Left ventricle myocardium superior (tissue), 1 donor: ENCODE measurements at places on chromosomes 3 and 15. TPM values are rescaled to one million over a fixed set of nuclear protein-coding genes. Genes with fewer than 3 reads are reported as not detected.

DNA sequence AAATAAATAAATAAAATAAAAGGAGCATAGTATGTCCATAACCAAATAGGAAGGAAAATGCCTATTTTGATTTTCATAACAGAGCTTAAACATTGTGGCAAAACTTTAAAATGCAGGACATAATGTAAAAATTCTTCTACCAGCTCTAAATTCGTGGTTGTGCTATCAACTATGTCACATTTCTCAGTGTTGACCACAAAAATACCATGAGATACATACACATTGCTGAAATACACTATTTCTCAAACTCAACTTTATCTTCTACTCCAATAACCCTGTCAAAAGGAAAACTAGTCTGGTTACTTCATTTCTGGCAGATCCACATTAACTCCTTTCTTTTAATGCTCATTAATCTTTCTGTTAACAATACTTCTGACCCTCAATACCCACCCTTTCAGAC is 523.2 kb downstream of the FHIT start:
- no peak for DNase-seq

DNA sequence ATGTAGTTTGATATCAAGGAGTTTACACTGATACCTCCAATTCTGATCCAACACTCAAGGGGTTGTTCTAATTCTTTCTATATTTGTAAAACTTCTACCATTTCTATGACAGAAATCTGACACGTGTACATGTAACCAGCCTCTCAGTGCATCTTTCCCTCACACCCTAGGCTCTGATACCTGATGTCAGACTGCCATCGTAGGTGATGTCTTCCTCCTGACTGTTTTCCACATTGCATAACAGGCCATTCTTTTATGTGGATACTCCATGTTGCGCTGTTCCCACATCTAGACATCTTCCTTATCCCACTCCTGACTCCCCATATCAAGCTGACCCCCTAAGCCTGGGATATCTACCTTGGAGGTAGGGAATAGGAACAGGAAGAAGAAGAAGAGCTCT is 159.1 kb downstream of the FNDC3B start:
- no peak for DNase-seq

DNA sequence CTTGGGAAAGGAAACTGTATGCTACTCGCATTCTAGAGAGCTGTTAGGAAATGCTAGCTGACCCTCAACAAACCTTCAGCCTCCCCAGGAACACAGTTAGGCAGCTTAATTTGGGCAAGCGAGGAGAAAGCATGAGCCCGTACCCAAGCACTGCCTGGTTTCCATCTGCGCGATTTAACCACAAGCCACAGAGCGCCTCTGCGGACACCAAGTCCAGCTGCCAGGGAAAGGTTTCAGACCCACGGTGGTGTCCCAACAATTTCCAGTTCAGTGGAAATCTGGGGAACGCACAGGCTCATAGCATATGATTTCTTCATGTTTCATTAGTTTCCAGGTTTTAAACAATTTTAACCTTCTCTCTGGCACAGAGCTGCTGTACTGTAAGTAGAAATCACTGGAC is 617.6 kb downstream of the FHIT start:
- no peak for DNase-seq

- DNase-seq = no peak
Observed at GRCh38 chr3:149373235-149374125, 4.0 kb downstream of the TM4SF1 start.

- DNase-seq = no peak
Observed at GRCh38 chr15:23069496-23070166, 30.3 kb upstream of the TUBGCP5 start.

GRCh38 chr3:176872771-176873209 is 324.5 kb downstream of the TBL1XR1 start:
- peak; percentile 35 for DNase-seq

DNA sequence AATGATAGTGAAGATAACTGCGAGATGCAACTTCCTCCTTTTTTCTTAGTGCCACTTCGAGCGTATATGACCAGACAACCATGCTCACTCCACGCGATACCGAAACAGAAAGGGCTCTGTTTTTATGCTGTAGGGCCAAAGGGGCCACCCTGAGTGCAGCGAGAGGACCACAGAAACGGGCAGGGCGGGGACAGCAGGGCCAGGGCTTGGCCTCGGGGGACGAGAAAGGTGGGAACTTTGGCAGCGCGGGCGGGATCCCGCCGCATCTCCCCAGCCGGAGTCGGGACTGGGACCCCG is 483 bp downstream of the VPS13C start:
- DNase-seq = no peak

GRCh38 chr3:98596541-98597500 is 3.4 kb upstream of the CPOX start:
- no peak for DNase-seq

GRCh38 chr3:110670407-110670806 is 401.2 kb upstream of the NECTIN3 start:
- DNase-seq = no peak

DNA sequence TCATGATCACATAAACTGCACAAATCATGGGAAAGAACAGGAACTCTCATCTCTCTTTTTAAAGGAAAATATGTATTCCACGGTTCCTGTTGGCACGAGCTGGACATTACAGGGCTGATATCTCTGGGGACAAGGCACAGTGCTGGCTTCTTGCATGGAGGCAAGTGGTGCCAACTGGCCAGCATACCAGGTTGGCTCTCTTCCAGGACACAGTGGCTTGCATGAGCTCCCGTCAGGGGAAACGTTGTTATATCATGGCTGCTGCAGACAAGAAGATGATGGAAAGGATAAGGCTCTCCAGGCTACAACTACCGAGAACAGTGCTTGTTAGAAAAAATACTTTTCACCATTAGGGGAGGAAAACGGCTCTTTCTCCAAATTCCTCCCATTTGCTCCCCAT is 283.9 kb downstream of the RORA start:
- peak; percentile 83 for DNase-seq

- no peak for DNase-seq
Observed at GRCh38 chr3:71101014-71101413, 482.5 kb downstream of the FOXP1 start.

GRCh38 chr3:13599887-13600450 is 51.0 kb downstream of the FBLN2 start:
- DNase-seq = no peak

DNA sequence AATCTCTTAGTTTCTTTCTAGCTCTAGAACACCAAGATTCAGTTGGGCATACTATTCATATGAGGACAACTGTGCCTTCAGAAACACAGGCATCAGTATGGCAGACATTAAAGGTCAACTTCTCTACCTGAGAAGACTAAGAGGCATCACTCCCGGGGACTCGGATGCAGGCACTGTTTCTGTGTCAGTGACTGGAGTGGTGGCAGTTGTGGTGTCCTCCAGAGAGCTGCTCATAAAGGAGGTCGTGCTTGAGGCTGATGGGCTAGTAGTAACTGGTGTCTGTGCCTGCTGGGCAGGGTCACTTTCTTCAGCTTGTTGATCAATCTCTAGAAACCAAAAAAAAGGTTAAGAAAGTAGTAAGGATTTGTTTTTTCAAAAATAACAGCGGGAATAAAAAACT is 75.2 kb downstream of the FBXL22 start:
- DNase-seq = no peak

DNA sequence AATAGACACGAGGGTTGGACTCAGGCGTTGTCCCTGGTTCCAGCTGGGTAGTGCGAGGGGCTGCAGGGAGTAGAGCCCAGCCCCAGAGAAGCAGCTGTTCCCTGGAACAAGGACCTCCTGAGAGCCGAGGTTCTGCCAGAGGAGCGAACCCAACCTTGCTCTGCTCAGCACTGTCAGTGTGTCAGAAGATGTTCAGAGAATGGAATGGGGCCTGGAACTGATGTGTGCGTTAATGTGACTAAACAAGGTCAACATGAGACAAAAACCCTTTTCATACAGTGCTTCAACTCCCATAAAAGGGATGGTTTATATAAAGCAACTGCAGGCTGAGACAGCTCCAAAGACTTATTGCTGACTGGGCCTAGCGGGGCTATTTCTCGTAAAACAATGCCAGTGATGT is 35.5 kb upstream of the HACD2 start:
- no peak for DNase-seq

DNA sequence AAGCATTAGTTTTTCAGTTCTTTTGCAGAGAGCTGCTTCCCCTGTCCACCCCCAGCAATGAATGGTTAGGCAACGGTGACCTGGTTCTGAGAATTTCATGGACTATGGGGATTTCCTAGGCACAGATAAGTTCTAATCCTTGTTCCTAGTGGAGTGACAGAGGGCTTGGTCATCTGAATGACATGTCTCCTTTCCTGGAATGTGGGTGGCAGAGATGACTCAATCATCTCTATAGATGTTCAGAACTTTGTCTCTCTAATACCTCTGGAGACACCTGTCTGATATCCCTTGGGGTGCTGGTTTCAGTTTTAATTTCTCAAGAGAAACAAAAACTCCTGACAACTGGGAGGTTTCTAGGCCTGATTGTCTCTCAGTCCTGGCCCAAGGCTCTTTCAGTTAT is 10.4 kb downstream of the PLA2G4E start:
- DNase-seq = no peak

GRCh38 chr3:37030588-37030987 is 37.3 kb downstream of the MLH1 start:
- no peak for DNase-seq

DNA sequence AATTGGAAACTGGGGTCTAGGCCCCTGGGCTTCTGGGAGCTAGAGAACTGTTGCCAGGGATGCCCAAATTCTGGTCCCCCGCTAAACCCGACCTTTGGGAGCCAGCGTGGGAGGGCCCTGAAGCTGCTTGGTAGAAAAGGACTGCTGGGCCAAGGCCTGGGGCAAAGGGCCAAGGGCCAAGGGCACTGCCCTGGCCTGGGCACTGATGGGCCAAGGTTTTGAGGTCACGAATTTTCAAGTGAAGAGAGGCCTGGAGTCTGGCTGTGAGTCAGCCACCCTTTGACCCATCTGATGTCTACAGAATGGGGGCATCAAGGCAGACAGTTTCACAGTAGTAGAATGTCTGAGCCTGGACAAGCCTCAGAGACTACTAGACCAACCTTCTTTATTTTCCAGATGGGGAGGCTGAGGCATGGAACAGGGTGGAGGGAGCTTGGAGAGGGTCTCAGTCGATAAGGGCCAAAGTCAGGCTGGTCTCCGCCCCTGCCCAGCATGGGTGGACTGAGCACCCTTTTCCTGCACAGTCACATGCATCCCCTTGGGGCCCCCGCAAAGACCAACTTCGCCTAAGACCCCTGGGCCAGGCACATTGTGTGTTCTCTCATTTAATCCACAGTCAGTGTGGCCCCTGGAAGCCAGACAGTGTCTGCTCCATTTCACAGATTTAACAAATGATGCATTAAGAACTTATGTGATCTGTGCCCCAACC is 66.3 kb downstream of the ATP2B2 start:
- DNase-seq = no peak

DNA sequence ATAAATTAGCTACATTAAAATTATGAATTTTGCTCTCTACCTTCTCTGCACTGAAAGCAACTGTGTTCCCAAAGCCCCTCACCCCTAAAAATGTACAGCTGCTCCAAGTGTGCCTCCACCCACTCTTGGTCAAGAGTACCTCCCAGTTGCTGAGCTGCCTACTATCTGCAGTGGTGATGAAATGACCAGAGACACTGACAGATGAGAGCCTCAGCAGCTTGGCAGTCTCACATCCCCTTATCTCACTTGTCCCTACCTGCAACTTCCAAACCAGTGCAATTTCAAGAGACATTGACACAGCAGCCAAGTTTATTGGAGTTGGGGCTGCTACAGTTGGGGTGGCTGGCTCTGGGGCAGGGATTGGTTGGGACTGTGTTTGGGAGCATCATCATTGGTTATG is 52.2 kb upstream of the COL6A5 start:
- DNase-seq = no peak

GRCh38 chr15:92930776-92931175 is 30.7 kb downstream of the CHD2 start:
- no peak for DNase-seq

DNA sequence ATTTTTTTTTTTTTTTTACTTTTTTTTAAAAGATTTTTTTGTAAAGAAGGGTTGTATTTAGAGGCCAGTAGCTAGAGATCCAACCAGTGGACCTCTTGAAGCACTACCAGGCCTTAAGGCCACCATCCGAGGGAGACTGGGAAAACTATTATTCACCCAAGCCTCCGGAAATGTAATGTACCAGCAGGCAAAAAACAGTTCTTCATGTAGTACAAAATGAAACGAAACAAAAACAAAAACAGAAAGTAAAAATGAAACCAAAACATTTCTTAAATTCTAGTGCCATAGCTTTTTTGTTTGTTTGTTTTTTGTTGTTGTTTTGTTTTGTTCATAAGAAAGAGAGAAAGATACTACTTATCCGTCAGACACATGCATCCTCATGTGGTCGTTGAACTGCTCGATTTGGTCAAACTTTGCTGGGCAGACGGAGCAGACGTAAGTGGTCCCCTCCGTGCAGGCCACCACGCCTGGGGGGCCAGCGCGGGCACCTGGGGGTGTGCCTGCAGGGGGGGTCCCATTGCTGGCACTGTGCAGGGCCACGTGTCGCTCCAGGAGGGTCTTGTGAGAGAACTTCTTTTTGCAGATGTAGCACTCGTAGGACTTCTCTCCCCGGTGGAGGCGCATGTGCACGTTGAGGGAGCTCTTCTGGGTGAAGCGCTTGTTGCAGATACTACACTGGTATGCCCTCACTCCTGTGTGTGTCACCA is 45.0 kb downstream of the TIGIT start:
- DNase-seq = no peak

DNA sequence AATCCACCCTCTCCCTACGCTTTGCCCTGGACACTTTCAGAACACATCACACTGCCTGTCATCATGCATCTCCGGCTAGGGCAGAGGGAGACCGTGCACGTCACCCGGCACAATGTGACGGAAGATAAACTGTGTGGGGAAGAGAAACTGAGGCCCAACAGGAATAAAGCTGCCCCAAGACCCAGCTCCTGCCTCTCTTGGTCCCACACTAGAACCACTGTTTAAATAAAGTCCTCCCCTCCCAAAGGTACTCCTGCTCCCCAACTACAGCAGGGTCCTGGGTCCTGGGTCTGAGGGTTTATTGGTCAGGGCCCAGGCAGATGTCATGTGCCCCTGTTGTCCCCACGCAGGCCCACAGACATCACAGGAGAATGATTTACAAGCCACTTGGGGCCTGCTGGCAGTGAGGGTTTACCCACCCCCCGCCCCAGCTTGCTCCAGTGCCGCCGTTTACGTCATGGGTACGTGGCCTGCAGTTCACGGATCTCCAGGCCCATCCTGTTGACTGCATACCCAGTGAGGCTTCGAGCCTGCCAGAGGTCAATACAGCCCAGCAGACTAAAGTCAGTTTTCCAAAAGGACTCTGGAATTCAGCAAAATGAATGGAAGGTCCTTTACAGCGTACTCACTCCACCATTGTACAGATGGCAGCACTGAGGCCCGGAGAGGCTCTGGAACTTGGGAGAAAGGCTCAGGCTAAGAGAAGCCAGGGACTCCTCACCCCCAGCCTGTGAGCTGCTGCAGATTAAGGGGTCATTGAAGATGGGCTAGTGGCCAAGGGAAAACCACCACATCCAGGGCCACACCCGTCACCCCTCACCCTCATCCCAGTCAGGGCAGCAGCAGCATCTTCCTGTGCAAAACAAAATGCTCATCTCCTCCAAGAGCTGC is 23.2 kb downstream of the ALS2CL start:
- DNase-seq = peak; percentile 15

- no peak for DNase-seq
Observed at GRCh38 chr3:84141571-84141970, 817.2 kb upstream of the CADM2 start.

- DNase-seq = peak; percentile 63
Observed at GRCh38 chr3:185656321-185656840, 70.3 kb downstream of the SENP2 start.

The CCDC9B gene
- total RNA-seq = 169 TPM

The SEMA4B gene
- total RNA-seq = 23.9 TPM

The FEZF2 gene
- not detected for total RNA-seq

The DNAH12 gene
- total RNA-seq = 0.02 TPM

The GRK7 gene
- total RNA-seq = not detected

The MASP1 gene
- 51.9 TPM for total RNA-seq

The ARNT2 gene
- total RNA-seq = 4.1 TPM

The MESP1 gene
- 8.4 TPM for total RNA-seq
